ENCODE measurements at places on chromosomes 2 and 18.
A peak's percentile ranks its signal among the peaks of the same experiment; 100 is the strongest.

DNA sequence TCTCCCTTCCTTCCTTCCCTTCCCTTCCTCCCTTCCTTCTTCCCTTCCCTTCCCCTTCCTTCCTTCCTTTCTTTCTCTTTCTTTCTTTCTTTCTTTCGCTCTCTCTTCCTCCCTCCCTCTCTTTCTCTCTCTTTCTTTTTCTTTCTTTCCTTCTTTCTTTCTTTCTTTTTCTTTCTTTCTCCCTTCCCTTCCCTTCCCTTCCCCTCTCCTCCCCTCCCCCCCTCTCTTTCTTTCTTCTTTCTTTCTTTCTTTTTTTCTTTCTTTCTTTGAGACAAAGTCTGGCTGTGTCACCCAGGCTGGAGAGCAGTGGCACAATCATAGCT is 34.8 kb downstream of the GATA6 start:
- DNase-seq, result no peak

GRCh38 chr2:200483729-200484198 is 26.1 kb downstream of the KCTD18 start:
- DNase-seq, result peak; percentile 55

DNA sequence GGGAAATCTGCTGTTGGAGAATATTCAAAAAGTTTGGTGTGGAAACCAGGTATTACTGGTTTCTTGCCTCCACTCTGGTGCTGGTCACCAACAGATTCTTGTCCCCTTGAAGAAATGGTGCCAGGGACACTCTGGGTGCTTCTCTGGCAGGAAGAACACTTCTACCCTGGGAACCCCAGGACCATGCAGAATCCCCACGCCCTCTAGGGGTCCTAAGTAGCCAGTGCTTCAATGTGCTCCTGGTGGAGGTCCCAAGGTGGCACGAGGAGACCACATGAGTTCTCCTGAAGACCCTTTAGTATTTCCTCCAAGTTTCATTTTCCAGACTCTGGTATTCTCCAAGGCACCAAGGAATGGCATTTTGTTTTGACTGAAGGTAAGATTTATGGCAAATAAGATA is 380.6 kb downstream of the TSN start:
- DNase-seq, result peak; percentile 36

DNA sequence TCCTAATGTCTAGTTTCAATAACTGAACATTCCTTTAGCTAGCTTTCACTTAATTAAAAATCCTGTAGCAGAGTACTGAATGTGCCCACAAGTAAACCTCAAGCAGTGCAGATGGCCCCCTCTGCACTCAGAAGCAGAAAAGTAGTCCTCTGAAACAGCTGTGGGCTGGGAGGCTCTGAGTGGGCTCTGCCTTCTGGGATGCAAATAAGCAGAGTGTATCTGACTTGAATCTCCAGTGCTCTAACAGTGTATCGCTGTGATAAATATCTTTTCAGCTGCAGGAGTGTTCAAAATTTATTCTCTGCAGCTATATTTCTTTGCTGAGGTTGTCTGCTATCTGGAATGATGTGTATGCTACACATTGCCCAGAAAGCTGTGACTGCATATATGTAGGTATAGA is 44.8 kb upstream of the SYT4 start:
- DNase-seq, result no peak

DNA sequence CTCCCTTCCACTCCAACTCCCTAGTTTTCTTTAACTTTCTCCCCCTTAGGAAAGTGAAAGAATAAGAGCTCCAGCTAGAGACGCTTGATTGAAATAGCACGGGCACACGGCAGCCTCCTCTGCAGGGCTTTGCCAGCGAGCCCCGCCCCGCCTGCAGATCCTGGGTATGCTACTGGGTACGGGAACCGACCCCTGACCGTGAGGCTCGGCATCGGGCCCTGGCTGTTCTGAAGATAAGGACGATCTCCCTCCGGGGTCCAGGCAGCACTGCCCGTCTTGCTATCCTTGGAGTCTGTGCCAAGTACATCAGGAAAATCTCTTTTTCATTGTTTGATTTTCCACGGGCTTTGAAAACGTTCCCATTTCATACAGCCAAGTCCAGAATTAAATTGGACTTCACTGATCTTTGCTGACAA is 284.5 kb downstream of the MTX2 start:
- peak; percentile 84 for DNase-seq

DNA sequence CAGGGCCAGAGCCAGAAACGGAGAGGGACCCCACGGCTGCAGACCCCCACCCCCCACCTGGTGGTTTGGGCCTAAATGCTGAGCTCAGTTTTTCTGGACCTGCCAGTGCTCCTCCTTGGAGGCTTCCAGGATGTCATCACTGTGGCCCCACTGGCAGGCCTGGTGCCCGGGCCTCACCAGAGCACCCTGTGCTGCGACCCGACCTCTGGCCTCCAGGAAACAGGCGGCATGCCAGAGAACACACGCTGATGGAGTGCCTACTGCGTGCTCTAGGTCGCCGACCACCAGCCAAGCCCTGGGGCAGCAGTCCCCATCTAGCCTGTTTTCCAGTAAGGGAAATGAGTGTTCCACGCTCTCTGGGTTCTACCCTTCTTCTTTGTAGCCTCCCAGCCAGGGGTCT is 33.8 kb downstream of the HS6ST1 start:
- no peak for DNase-seq

- DNase-seq, result no peak
Measured at GRCh38 chr2:205767617-205768016, 85.3 kb downstream of the NRP2 start.

GRCh38 chr2:165197346-165197745 is 6.5 kb downstream of the SCN3A start:
- peak; percentile 58 for DNase-seq

DNA sequence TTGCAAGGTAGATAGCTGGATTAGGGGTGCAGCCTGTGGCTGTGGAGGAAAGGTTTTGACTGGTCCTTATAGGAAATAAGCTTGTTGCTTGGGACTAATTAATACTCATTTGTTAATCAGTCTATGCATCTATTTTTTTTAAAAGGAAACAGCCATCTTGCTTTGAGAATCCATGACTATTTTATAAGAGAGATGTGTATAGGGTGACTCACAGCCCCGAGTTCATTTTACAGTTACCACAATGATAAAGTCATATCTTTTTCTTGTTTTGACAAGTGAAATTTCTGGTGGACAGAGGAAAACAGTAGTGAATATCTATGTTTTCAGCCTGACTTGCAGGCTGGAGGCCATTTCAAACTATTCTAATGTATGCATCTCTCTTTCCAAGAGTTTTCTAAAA is 193.5 kb upstream of the CCDC68 start:
- no peak for DNase-seq

- DNase-seq, result no peak
Measured at GRCh38 chr2:3585261-3586109, 9.4 kb upstream of the COLEC11 start.

- no peak for DNase-seq
Measured at GRCh38 chr18:47906408-47906807, 24.1 kb downstream of the SMAD2 start.

- no peak for DNase-seq
Measured at GRCh38 chr18:35826477-35826876, 146.0 kb upstream of the RMP24 start.

- DNase-seq, result no peak
Measured at GRCh38 chr18:8004792-8005191, 437.7 kb downstream of the PTPRM start.

DNA sequence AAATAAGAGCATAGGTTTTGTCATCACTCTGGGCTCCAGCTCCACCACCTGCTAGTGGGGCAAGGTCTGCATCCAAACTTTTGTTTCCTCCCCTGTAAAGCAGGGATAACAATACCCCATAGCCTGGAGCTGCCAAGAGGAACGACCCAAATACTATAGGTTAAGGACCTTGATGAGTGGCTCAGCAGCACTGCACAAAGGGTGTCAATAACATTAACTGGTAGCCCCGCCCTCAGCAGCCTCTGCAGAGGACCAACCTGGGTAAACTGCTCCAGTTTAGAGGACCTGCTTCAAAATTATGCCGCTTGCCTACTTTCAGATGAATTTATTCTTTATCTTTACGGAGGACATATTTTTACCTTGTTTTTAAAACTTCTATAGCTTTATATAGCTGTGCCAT is 65.8 kb upstream of the RIOK3 start:
- no peak for DNase-seq
